ENCODE measurements at places on chromosomes 7 and 10.

DNA sequence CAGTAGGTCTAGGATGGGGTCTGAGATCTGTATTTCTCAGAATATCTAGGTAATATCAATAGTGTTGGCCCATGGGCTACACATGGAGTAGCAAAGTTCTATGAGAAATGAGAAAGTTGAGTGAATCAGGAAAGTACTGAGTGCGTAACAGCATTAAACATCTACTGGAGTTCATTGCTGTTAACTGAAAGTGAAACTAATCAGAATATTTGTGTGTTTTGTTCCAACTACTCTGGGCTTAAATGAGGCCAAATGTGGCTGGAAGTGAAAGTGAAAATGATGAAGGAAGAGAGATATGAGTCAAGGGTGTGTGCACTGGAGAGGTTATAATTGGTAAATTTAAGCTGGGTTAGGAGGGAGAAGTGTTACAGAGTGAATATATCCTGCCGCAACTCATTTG, 46.5 kb downstream of the TMEM106B start:
- peaks cover 2% of the 10 kb centered on the region for H3K4me1 ChIP-seq
- peak; percentile 30 for DNase-seq
- no peaks in the 10 kb centered on the region for H3K36me3 ChIP-seq
- H3K27ac ChIP-seq: no peak overlapping the region

DNA sequence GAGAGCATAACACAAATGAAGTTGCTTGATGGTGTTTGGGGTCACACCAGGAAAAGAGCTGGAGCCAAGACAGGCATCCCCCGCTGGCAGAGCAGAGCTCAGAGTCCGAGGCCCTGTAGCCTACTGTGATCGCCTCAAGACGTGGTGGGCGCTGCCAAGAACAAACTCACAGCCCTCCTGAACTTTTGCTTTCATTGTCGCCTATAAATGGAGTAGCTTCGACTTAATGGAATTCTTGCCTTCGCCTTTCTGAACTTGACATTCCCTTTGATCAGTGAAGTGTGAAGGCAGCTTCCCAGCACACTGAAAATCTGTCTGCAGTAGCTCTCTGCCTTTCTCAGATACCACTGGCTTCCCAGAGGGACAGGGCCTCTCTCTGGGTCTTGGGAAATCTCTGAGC, 21.3 kb downstream of the CPXM2 start:
- H3K4me3 ChIP-seq: no peak overlapping the region
- H3K4me1 ChIP-seq: no peaks in the 10 kb centered on the region
- no peaks in the 10 kb centered on the region for H3K36me3 ChIP-seq
- no peak for DNase-seq
- H3K27me3 ChIP-seq: peaks cover 20% of the 10 kb centered on the region
- H3K27ac ChIP-seq: no peak overlapping the region

- no peak overlapping the region for H3K27ac ChIP-seq
- peaks cover 6% of the 10 kb centered on the region for H3K4me1 ChIP-seq
- H3K36me3 ChIP-seq: peaks cover 3% of the 10 kb centered on the region
- H3K27me3 ChIP-seq: peaks cover 70% of the 10 kb centered on the region
Observed at GRCh38 chr7:22564511-22565045, 64.6 kb upstream of the STEAP1B start.

- H3K27ac ChIP-seq: peak overlapping the region; percentile 29
- peaks cover 48% of the 10 kb centered on the region for H3K4me1 ChIP-seq
- no peaks in the 10 kb centered on the region for H3K27me3 ChIP-seq
- H3K36me3 ChIP-seq: no peaks in the 10 kb centered on the region
Observed at GRCh38 chr10:79256264-79256806, 90.9 kb upstream of the PPIF start.

DNA sequence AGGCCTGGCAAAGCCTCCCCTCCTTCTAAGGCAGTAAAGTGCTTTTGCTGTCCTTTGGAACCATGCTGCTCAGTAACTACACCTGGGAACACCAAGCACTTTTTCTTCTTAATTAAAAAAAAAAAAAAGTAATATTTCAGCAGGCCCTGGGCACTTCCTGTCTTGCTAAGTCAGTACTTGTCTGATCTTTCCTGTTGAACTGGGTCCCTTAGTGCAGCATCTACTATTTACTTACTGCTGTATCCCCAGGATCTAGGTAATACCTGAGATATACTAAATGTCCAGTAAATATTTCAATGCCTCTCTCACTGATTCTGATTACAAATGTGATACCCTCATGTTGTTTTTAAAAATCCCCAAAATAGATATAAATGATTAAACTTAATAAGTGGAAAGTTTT, 77.4 kb downstream of the PPP1R3C start:
- H3K27ac ChIP-seq: no peak overlapping the region
- H3K4me1 ChIP-seq: peaks cover 2% of the 10 kb centered on the region
- peaks cover 12% of the 10 kb centered on the region for H3K27me3 ChIP-seq
- H3K4me3 ChIP-seq: no peak overlapping the region
- peaks cover 2% of the 10 kb centered on the region for H3K36me3 ChIP-seq

- no peaks in the 10 kb centered on the region for H3K36me3 ChIP-seq
- DNase-seq: no peak
- H3K4me3 ChIP-seq: no peak overlapping the region
- H3K4me1 ChIP-seq: no peaks in the 10 kb centered on the region
- H3K27me3 ChIP-seq: no peaks in the 10 kb centered on the region
Observed at GRCh38 chr10:76883596-76883995, 754.0 kb downstream of the KCNMA1 start.

DNA sequence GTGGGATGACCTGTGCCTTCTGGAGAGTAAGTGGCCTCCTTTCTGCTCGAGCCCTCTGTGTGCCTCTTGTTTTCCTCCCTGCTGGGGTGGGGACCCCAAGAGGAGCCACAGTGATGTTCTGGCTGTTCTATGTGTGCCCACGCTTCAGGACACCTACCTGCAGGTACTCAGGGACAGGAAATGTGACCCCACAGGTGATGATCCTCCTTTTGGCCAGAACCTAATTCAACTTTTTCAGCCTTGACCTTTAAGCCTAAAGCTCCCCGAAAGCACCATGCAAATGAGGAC, 70.3 kb downstream of the VWA2 start:
- H3K4me1 ChIP-seq: peaks cover 3% of the 10 kb centered on the region
- H3K27ac ChIP-seq: no peak overlapping the region
- H3K36me3 ChIP-seq: no peaks in the 10 kb centered on the region
- DNase-seq: no peak

- H3K4me3 ChIP-seq: peak overlapping the region; percentile 15
- H3K36me3 ChIP-seq: peaks cover 7% of the 10 kb centered on the region
- no peaks in the 10 kb centered on the region for H3K27me3 ChIP-seq
- peaks cover 33% of the 10 kb centered on the region for H3K4me1 ChIP-seq
- H3K27ac ChIP-seq: no peak overlapping the region
Observed at GRCh38 chr7:150356265-150356897, 12.2 kb upstream of the REPIN1 start.

- H3K4me3 ChIP-seq: no peak overlapping the region
- no peaks in the 10 kb centered on the region for H3K36me3 ChIP-seq
- no peaks in the 10 kb centered on the region for H3K4me1 ChIP-seq
- H3K27ac ChIP-seq: no peak overlapping the region
Observed at GRCh38 chr7:95867309-95867708, 95.0 kb downstream of the DYNC1I1 start.

GRCh38 chr7:149854611-149855360, 16.6 kb downstream of the ZNF862 start:
- no peak overlapping the region for H3K27ac ChIP-seq
- H3K4me1 ChIP-seq: no peaks in the 10 kb centered on the region
- H3K4me3 ChIP-seq: no peak overlapping the region
- DNase-seq: no peak

DNA sequence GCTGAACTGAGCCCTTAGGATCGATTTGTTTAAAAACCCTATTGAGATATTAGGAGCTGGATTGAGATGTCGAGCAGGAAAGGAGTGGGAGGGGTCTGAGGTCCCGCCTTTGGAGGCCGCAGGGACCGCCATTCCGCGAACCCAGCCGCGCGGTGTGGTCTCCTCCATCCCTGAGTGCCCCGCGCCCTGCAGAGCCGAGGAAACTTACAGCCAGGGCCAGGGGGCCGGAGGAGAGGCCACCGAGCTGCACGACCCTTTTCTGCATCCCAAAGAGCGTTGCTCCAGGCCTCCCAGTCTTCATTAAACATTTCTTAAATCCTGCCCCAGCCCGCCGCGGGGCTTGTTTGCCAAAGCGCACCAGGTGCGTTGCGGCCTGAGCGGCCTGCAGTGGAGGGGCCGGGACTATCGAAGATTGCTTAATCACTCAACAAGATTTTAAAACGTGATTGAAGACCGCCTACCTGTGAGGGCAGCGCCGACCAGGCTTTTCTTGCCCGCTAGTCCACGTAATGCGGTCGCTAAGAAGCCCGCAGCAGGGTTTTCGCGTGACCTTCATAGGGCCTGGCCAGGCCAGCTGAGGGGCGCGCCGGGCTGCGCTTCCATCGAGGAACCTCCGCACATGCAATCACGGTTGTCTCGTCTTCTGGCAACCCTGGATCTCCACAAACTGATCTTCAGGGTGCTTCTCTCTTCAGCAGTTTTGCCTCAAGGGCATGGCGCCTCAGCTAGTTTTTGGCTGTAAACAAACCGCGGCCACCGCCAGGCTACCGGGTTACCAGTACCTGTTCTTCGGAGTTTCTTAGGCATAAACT, 2.0 kb upstream of the CTBP2 start:
- peaks cover 2% of the 10 kb centered on the region for H3K4me1 ChIP-seq
- H3K27me3 ChIP-seq: peaks cover 48% of the 10 kb centered on the region
- no peak for DNase-seq
- H3K27ac ChIP-seq: no peak overlapping the region

DNA sequence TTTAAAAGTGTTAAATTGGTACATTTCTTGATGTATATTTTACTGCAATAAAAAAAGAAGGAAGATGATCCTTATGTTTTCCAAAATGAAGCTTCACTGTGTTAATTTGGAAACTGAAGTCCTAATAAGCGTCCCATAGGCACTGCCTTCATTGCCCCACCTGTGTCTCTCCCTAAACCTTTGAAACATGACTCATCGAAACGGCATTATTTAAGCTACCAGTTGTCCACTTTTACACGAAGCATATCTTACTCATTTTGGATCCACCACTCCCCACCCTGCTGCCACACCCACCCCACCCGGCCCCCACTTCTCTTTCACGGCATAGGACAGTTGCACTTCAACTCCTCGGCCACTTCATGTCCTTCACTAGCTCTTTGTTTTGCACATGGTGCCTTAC, 85.5 kb downstream of the KIAA1549 start:
- H3K4me3 ChIP-seq: no peak overlapping the region
- H3K36me3 ChIP-seq: no peaks in the 10 kb centered on the region
- DNase-seq: no peak
- H3K27me3 ChIP-seq: peaks cover 73% of the 10 kb centered on the region
- H3K4me1 ChIP-seq: peaks cover 2% of the 10 kb centered on the region

- H3K36me3 ChIP-seq: peaks cover 3% of the 10 kb centered on the region
- peaks cover 5% of the 10 kb centered on the region for H3K4me1 ChIP-seq
- peak overlapping the region; percentile 91 for H3K4me3 ChIP-seq
Observed at GRCh38 chr10:110672580-110672919, 28.4 kb downstream of the RBM20 start.

- H3K27me3 ChIP-seq: peaks cover 14% of the 10 kb centered on the region
- no peak overlapping the region for H3K27ac ChIP-seq
- no peak for DNase-seq
- no peaks in the 10 kb centered on the region for H3K4me1 ChIP-seq
- H3K4me3 ChIP-seq: no peak overlapping the region
- no peaks in the 10 kb centered on the region for H3K36me3 ChIP-seq
Observed at GRCh38 chr7:12765431-12766100, 78.1 kb downstream of the ARL4A start.

DNA sequence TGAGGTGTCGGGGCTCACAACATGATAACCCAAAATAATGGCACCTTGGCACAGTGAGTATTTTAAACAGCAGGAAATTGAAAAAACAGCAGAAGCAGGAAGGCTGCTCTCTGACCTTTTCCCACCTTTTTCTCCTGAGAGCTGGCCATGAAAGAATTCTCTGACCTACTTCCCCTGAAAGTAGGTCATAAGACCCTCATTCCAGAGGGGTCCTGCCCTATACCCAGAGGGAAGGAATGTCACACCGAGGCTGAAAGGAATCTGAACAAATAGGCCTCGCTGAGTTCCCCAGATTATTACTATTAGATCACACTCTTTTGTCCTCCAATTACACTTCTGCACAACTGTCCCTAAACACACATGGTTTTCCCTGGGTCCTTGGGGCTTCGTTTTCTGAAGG, 18.8 kb downstream of the CPVL start:
- DNase-seq: no peak
- no peak overlapping the region for H3K4me3 ChIP-seq
- H3K4me1 ChIP-seq: no peaks in the 10 kb centered on the region
- H3K27me3 ChIP-seq: peaks cover 32% of the 10 kb centered on the region
- H3K27ac ChIP-seq: no peak overlapping the region

GRCh38 chr7:106678795-106679152, 17.8 kb upstream of the CCDC71L start:
- DNase-seq: no peak
- H3K4me1 ChIP-seq: peaks cover 4% of the 10 kb centered on the region
- no peak overlapping the region for H3K27ac ChIP-seq

GRCh38 chr7:98049034-98049433, 57.6 kb upstream of the LMTK2 start:
- H3K4me1 ChIP-seq: peaks cover 7% of the 10 kb centered on the region
- H3K4me3 ChIP-seq: no peak overlapping the region
- no peaks in the 10 kb centered on the region for H3K36me3 ChIP-seq
- no peak overlapping the region for H3K27ac ChIP-seq
- H3K27me3 ChIP-seq: peaks cover 19% of the 10 kb centered on the region

GRCh38 chr10:132845041-132845551, 59.1 kb upstream of the NKX6-2 start:
- peaks cover 7% of the 10 kb centered on the region for H3K4me1 ChIP-seq
- no peak for DNase-seq
- H3K36me3 ChIP-seq: no peaks in the 10 kb centered on the region
- H3K4me3 ChIP-seq: no peak overlapping the region
- peaks cover 42% of the 10 kb centered on the region for H3K27me3 ChIP-seq

GRCh38 chr10:94591461-94592205, 46.0 kb downstream of the HELLS start:
- no peak for DNase-seq
- peaks cover 45% of the 10 kb centered on the region for H3K36me3 ChIP-seq
- no peaks in the 10 kb centered on the region for H3K4me1 ChIP-seq
- H3K4me3 ChIP-seq: no peak overlapping the region
- H3K27me3 ChIP-seq: no peaks in the 10 kb centered on the region
- no peak overlapping the region for H3K27ac ChIP-seq

GRCh38 chr7:105036217-105037168, 22.5 kb downstream of the KMT2E start:
- peaks cover 62% of the 10 kb centered on the region for H3K36me3 ChIP-seq
- peak overlapping the region; percentile 58 for H3K4me3 ChIP-seq
- DNase-seq: no peak

GRCh38 chr10:63561341-63561740, 40.1 kb downstream of the REEP3 start:
- no peaks in the 10 kb centered on the region for H3K36me3 ChIP-seq
- peaks cover 8% of the 10 kb centered on the region for H3K4me1 ChIP-seq
- H3K4me3 ChIP-seq: no peak overlapping the region
- no peak overlapping the region for H3K27ac ChIP-seq
- DNase-seq: no peak

GRCh38 chr7:124679146-124679545, 86.4 kb downstream of the GPR37 start:
- no peak for DNase-seq
- H3K4me3 ChIP-seq: no peak overlapping the region
- no peak overlapping the region for H3K27ac ChIP-seq
- no peaks in the 10 kb centered on the region for H3K36me3 ChIP-seq
- H3K4me1 ChIP-seq: no peaks in the 10 kb centered on the region
- H3K27me3 ChIP-seq: no peaks in the 10 kb centered on the region

- no peak overlapping the region for H3K27ac ChIP-seq
- H3K27me3 ChIP-seq: no peaks in the 10 kb centered on the region
- no peak for DNase-seq
- no peak overlapping the region for H3K4me3 ChIP-seq
Observed at GRCh38 chr7:151566897-151567320, 47.2 kb upstream of the RHEB start.
